A549 treated with GW870086 at 1 μM for 4 hours (cell line): ENCODE measurements at places on chromosomes 5 and 9. TPM values are rescaled to one million over a fixed set of nuclear protein-coding genes. Genes with fewer than 3 reads are reported as not detected.

The PTPA gene
- total RNA-seq, result 112 to 138 TPM (median 134 TPM) in 5 replicates

The NUTM2G gene
- not detected in 5 replicates for total RNA-seq

The SAXO1 gene
- total RNA-seq, result not detected in 5 replicates

The SNCAIP gene
- total RNA-seq, result not detected in 5 replicates

The GDNF gene
- total RNA-seq, result 0.03 to 0.10 TPM (median 0.05 TPM) in 4 of 5 replicates, not detected in the other

The STXBP1 gene
- total RNA-seq, result 12.9 to 17.7 TPM (median 16.8 TPM) in 5 replicates

The C5orf58 gene
- not detected in 5 replicates for total RNA-seq

The IRX2 gene
- 1.2 to 1.9 TPM (median 1.5 TPM) in 5 replicates for total RNA-seq

The DRD1 gene
- total RNA-seq, result 0.13 to 0.23 TPM (median 0.17 TPM) in 5 replicates

The CDO1 gene
- not detected in 5 replicates for total RNA-seq

The CATSPER3 gene
- 0.19 to 0.50 TPM (median 0.37 TPM) in 5 replicates for total RNA-seq

The MSX2 gene
- 2.9 to 5.0 TPM (median 4.3 TPM) in 5 replicates for total RNA-seq

The GPX8 gene
- 30.5 to 40.2 TPM (median 36.6 TPM) in 5 replicates for total RNA-seq

The DPYSL3 gene
- total RNA-seq, result 19.4 to 27.1 TPM (median 22.8 TPM) in 5 replicates

The AK3 gene
- total RNA-seq, result 40.3 to 59.5 TPM (median 53.8 TPM) in 5 replicates

The SELENOP gene
- 0.23 to 0.49 TPM (median 0.31 TPM) in 5 replicates for total RNA-seq
